ENCODE measurements at places on chromosomes 13 and 19.
A peak's percentile ranks its signal among the peaks of the same experiment; 100 is the strongest.

DNA sequence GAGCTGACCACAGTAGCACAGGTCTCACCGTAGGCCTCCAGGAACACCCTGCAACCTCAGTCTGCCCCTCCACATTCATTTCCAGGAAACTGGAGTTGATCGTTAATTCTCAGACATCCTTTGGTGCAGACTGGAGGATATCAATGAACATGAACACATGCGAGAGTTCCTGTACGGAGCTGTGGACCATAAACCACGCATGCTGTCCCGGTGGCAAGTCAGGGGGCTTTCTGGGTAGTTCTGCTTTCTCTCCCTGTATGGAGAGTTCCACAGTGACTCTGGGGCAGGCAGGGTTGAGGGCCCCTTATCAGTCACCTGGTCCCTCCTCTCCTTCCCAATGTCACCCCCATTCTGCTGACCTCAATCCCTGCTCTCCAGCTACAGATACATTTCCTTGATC, 55.5 kb upstream of the URI1 start:
- DNase-seq, result no peak

DNA sequence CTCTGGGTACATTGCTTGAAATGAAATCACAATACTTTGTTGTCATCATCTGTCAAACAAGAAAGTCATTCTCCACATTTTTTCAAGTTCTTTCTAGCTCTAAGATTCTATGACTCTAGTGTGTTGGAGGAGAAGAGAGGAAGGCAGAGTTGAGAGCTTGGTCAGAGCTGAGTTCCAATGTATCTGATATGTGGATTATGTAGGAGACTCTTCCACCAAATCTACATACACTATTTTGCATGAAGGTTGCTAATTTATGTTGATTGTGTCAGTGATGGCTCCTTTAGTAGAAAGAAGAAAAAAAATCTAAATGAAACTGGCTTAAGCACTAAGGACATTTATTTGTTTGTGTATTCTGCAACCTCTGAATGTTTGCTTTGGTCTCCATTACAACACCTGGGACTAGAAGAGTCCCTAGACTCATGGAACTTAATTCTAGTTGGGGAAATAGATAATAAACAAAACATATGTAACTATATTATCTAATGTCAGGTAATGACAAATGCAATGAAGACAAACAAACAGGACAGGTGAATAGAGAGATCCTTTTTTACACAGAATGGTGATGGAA, 691.9 kb downstream of the UQCRFS1 start:
- DNase-seq, result no peak

DNA sequence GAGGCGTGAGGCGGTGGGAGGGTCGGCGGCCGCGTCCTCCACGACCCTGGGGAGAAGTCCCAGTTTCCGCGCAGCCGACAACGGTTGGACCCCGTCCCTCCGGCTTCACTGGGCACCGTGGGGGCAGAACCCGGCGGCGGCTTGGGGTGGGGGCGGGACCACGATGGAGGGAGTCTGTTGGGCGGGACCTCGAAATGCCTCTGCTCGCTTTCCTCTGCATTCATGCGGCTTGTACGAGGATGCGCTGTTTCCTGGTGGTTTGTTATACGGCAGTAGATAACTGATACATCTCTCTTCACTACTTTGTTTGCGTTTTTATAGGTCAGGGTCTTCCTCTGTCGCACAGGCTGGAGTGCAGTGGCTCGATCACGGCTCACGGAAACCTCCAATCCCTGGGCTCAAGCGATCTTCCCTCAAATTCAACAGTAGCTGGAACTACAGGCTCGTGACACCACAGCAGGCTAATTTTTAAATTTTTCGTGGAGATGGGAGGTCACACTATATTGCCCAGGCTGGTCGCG, 24.6 kb upstream of the ZNF846 start:
- no peak for DNase-seq

GRCh38 chr19:11224429-11224828, 15.0 kb upstream of the ANGPTL8 start:
- DNase-seq, result no peak

- no peak for DNase-seq
These were observed 331.1 kb upstream of the KLF12 start for GRCh38 chr13:74465271-74465670.

DNA sequence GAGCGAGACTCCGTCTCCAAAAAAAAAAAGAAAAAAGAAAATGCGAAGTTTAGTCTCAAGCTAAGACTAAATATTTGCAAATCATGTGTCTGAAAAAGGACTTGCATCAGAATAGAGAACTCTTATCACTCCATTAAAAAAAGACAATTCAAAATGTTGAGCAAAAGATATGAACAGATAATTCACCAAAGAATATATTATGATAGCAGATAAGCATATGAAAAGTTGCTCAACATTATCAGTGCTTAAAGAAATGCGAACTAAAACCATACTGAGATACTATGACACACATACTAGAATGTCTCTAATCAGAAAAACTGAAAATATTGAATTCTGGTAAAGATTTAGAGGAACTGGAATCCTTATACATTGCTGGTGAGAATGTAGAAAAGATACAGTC, 38.7 kb upstream of the SACS start:
- no peak for DNase-seq

DNA sequence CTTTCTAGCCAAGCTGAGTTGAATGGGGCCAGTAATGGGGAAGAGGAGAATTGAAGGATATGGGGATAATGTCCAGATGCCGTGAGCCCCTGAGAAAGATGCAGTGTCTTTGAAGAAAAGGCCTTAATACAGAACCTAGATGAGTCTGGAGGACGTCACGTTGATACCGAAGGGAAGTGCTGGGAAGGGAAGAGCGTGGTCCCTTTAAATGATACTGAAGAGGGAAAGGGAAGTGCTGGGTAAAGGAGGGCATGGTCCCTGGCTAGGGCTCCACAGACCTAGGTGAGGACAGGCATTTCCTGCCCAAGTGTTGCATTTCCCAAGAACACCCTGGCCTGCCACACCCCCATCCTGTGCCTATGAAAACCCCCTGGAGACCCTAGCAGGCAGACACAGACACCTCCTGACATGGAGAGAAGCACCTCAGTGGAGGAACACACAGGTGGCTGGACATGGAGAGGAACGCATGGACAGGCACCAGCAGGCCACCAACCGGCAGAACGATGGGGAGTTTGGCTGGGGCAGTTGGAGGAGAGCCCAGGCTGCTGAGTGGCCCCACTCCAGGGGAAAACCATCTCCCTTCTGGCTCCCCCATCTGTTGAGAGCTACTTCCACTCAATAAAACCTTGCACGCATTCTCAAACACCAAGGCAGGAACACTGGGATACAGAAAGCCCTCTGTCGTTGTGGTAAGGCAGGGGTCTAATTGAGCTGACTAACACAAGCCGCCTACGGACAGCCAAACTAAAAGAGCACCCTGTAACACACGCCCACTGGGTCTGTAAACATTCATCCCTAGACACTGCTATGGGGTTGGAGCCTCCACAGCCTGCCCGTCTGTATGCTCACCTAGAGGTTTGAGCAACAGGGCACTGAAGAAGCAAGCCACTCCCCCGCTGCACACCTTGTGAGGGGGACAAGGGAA, 34.9 kb upstream of the POMP start:
- DNase-seq, result no peak

DNA sequence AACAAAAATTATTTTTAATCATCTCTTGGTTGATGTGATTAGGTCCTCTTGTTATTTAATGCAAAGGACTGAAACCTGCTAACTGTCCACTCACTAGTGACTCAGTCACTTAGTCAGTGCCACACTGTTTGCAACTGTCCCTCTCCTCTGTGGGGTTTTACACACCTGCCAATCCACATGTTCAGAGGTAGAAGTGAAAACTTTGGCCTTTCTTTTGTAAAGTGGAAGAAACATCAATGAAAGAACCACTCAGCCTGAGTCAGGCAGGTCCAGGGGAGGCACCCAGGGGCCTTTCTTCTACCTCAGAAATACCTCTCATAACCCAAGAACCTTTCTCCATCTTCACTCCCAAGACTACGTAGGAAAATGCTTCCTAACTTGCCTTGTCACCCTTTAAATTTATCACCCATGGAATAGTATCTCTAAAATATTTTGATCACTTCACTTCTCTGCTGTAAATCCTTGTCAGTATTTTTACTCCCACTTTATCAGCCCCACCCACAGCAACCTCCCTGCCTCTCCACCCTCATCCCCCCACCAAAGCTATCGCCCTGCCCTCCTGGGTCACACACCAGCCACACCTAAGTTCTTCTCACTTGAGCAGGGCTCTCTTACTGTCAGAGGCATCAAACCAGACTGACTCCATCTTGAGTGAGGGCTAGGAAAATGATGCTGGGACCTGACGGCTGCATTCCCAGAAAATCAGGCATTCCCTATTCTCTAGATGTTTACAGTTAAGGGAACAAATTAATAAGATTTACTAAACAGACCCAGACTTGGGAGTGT, 29.6 kb upstream of the EEF1AKMT1 start:
- no peak for DNase-seq

DNA sequence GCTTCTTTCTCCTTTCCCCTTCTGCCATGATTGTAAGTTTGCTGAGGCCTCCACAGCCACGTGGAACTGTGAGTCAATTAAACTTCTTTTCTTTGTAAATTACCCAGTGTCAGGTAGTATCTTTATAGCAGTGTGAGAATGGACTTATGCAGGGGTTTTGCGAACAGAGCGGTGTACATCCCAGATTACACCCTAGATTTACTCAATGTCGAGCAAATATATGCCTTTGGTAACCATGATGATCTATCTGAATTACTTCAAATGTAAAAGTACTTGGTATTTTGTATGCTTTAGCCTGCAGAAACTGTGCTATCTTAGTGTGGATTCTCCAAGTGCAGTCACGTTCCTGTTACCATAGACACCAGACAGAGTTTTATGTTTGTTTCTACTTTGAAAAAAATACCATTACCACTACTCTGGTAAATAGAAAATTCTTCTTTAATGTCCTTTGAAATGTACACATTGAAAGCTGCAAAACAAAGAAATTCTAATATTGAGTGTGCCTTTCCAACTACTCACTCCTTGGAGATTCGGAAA, 510.4 kb upstream of the ARGLU1 start:
- DNase-seq, result no peak

- no peak for DNase-seq
These were observed 1381.1 kb upstream of the SLC10A2 start for GRCh38 chr13:104447348-104447747.

DNA sequence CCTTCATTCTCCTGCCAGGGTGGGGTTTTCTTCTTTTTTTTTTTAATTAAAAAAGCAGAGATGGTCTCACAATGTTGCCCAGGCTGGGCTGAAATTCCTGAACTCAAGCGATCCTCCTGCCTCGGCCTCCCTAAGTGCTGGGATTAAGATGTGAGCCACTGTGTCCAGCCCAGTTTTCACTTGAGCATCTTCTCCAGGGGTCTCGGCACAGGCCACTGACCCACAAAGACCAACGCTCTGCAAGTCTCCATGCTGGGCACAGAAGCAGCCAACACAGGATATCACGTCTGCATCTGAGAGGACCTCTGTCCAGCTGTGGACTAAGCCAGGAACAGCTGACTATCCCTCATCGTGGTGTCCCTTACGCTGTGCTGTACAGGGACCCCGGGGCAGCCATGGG, 9.5 kb upstream of the TMEM86B start:
- DNase-seq, result no peak

DNA sequence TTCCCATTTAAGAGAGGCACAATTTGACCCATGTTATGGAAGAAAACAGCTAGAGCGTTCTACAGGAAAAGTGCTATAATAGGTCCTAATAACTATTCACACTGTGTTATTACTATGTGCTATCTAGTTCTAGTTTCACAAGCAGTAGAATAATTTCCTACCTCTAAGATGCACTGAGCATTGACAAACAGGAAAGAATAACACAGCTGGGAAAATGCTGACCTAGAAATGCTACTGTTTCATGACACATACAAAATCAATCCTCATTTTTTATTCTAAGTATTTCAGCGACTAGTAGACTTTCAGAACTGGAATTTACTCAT, 259.5 kb downstream of the ITGBL1 start:
- no peak for DNase-seq

- no peak for DNase-seq
These were observed 15.0 kb downstream of the PRODH2 start for GRCh38 chr19:35797663-35798062.

DNA sequence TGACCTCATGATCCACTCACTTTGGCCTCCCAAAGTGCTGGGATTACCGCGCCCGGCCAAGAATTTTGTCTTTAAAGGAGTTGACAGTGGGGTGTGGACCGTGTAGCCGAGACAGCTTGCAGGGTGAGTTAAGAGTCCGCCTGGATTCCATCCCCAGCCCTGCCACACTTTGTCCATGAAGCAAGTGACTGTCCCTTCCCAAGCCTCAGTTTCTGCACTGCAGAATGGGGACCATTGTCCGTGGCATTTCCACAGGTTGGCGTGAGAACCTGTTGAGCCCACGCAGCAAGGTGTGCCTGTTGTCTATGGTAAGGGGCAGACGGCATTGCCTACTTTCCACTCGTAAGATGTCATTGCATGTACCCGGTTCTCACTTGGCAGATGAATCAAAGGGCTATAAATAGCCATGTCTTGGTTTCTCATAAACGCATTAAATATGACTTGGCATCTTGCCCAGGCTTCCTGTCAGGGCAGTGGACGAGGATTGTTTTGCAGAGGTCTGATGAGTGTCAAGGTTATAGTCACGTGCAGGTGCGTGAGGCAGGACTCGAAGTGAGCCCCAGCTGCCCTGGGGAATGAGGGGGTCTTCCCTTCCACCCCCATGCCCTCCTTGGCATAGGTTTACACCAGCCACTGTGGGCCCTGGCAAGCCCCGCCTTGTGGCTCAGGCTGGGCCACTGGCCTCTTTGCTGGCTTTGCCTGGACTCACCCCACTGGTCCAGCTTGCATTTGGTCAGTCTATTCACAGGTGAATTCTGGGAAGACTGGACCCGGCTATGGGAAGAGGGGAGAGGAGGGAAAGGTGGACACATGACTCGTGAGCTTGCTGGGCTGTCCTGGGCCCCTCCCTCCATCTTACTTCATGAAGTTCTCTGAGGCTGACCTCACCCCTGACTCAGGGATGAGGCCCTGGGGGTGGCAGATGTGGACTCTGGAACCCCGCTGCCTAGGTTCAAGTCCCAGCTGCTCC, 14.6 kb downstream of the FAM187B start:
- DNase-seq, result peak; percentile 39

DNA sequence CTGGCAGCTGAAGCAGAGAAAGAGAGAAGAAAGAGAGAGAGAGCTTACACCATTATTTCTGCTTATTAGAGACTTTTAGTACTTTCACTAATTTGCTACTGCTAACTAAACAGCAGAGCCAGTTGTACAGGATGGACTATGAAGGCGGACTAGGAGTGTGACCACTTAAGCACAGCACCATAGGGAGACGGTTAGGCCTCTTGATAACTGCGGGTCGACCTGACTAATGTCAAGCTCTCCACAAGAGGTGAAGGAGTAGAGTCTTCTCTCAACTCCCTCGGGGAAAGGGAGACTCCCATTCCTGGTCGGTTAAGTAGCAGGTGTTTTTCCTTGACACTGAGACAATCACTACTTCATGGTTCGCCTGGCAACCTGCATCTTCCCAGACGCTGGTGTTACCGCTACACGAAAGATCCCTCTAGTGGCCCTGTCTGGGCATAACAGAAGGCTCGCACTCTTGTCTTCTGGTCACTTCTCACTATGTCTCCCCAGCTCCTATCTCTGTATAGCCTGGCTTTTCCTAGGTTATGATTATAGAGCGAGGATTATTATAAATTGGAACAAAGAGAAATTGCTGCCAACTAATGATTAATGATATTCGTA, 5.3 kb upstream of the PSG7 start:
- DNase-seq, result no peak
